B cell (primary cell): ENCODE measurements at places on chromosomes 6 and 20. TPM values are rescaled to one million over a fixed set of nuclear protein-coding genes. Genes with fewer than 3 reads are reported as not detected.

Gene SNHG17
- 49.6 and 64.3 TPM in 2 replicates for total RNA-seq

Gene KCNK16
- not detected in 2 replicates for total RNA-seq

Gene SLC35F1
- total RNA-seq = not detected in 2 replicates

Gene HLA-DPB1
- total RNA-seq = 1,068 and 1,104 TPM in 2 replicates

Gene NOTCH4
- total RNA-seq = 10.2 and 10.3 TPM in 2 replicates

DNA sequence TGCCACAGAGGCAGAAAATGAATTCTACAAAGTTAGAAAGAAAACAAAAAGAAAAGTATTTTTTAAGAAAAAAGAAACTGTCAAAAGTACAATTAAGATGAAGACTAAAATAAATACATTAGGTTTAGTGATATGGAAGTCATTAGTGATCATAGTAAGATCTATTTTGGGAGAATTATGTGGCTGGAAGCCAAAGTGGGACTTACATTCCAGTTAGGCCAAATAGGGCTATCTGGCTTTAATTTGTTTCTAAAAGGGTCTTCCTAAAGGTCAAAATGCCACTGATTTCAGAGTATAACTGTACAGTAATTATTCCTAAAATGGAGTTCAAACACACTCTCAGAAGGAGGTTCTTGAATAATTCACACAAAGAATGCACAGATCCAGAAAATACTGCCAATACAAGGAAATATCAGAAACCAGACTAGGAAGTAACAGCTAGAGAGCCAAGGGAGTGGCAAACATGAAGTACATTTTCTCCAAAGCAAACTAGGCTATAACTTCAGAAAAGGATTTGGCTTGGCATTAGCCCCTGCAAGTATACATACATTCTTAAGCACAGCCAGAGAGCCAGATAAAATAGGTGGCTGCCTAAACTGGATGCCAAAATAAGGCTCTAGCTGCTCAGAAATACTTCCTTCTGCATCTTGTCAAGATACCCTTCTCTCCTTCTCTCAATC, 45.3 kb downstream of the PDSS2 start:
- DNase-seq = no peak

DNA sequence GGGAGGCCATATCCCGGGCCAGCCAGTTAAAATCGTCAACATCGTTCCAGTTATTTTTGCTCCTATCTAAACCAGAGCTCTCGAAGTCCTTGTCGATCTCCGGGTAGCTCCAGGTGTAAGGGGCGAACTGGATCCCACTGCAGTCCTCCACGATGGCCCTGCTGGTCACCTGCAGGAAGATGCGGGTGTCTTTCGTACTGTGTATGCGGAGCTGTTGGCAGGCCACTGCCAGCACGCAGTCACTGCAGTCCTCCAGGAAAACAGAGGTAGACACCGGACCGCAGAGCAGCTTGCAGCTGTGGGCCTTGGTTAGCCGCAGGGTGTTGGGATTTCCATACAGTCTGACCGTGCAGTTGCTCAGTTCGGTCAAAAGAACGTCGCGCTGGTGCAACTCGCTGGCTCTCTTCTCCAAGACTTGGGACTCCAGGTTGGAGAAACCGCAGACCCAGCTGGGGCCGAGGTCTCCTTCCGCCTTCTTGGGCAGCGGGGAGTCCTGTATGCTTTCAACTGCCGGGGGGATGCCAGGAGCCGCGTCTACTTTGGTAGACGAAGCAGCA, 742 bp downstream of the TBCC start:
- no peak for DNase-seq

DNA sequence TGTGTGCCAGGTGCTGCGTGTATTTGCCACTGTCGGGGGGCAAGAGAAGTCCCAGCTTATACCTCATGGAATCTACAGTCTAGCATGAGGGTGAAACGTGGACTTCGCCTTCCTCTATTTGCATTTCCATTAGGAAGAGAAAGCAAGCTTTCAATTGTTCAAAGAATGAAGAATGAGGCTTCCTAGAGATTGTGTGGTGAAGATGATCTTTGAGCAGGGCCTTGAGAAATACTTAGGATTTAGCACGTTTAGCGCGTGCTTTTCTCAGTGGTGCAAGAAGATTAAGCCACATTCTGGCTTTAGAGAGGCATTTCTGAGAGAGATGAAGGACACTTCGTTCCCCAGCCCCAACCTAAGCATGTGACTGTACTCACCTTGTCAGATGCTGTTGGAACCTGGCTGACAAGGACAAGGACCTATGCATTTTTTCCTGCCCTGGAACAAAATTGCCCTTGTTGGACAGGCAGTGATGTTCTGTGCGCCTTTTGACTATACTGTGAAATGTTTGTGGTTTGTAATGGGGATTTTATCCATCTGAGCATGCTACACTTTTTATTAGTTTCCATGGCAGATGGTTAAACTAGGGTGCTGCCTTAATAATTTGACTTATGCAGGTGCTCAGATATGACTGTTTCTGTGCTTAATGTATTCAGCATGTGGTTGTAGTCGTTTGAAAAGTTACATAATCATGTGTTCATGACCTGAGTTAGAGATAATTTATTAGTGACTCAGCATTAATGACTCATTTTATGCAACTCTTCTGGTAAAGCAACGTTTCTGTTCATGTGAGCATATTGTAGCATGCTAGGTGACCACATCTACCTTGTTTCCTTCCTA, 10.7 kb downstream of the TULP4 start:
- DNase-seq = no peak

DNA sequence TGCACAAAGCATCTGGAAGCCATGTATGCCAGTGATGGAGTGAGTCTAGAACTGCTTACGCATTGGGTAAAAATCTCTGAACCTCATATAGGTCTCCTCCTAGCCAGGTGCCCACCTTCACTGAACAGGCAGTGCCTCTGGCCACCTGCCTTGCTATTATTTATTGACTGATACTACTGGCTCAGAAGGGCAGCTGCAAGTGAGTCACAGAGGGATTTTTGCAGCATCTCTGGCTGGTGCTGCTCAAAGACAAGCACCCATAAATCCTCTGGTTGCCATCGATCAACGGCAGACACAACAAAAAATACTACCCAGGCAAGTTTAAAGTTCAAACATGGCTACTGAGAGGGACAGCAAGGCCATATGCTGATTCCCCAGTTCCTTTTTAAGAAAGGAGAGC, 279.4 kb downstream of the UBE3D start:
- DNase-seq = no peak

- no peak for DNase-seq
These were observed 392.3 kb downstream of the PLCB1 start for GRCh38 chr20:8524101-8525016.

DNA sequence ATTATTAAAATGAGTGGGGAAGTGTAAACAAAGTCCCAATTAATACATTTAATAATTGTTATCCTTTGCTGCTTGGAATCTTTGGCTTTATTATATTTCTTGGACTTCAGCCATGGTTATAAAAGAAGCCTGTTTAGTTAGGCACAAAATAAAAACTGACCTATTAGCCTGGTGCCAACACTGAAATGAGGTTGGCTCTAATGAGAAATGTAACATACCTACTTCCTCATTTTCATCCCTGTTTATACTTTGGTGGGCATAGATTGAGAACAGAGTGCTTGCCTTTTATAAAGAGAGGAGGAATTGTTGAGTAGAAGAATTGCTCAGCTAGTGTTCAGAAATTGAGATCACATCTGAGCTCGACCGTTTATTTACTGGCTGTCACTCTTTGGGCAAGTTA, 471.3 kb downstream of the UTRN start:
- DNase-seq = no peak

- DNase-seq = no peak
These were observed 79.3 kb downstream of the AHI1 start for GRCh38 chr6:135418040-135418760.

DNA sequence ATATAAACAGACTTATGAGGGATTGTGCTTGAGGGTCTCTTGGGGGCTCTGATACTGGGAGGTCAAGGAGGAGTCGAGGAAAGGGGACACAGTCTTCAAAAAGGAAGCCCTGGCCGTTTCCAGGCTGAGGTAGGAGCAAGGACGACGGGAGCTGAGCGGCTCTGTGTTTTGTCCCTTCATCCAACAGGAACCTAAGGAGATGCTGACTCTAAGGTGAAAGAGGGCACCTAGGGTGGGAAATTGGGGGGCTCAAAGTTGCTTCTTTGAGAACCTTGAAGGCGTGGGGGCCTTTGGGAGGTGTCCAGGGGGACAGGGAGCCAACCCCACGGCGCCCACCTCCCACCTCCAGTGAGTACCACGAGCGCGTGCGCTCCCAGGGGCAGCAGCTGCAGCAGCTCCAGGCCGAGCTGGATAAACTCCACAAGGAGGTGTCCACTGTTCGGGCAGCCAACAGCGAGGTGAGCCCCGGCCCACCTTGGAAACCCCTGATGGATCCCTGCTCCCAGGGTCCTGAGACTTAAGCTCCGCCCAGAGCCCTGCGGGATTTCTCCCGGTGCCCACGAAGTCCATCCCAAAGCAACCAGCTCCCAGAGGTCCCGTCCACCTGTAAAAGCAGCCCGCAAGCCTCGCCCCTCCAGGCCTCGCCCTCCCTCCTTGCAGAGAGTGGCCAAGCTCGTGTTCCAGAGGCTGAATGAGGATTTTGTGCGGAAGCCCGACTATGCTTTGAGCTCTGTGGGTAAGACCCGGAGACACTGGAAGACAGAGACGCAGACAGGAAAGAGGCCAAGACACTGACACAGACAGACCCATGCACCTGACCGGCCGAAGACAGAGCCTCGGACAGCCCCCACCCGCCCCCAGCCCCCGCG, 2.9 kb downstream of the SPAG4 start:
- peak; percentile 50 for DNase-seq

GRCh38 chr20:17507032-17507431, 24.1 kb downstream of the BFSP1 start:
- no peak for DNase-seq

DNA sequence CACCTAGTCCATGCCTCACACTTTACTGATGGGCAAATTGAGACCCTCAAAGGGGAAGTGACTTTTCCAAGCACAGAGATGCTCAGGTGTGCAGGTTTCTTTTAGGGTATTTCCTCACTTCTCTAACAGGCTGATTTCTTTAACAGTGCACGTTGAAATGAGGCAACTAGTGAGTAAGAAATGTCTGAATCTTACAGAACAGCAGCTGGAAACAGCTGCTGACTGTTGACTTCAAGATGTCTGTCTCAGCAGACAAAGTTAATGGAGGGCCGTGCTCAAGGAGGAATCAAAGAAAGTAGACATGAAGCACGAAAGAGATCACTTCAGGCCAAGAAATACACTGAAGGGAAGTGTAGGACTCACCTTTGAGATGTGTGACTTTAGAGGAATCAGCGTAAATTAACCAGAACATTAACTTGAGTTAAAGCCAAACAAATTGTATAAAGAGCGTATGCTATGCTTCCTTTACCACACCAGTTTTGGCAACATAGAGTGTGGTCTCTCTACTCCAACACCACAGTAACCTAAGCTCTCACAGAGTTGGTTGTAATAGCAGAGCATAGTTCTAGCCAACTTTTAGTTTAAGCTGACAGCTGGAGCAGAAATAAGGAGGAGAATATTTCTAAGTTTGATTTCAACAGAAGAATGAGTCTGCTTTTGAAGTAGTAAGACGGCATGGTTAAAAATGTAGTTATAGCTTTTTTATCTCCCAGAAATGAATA, 60.9 kb downstream of the SAMD3 start:
- no peak for DNase-seq

GRCh38 chr6:38552121-38552520, 87.6 kb downstream of the BTBD9 start:
- peak; percentile 74 for DNase-seq

DNA sequence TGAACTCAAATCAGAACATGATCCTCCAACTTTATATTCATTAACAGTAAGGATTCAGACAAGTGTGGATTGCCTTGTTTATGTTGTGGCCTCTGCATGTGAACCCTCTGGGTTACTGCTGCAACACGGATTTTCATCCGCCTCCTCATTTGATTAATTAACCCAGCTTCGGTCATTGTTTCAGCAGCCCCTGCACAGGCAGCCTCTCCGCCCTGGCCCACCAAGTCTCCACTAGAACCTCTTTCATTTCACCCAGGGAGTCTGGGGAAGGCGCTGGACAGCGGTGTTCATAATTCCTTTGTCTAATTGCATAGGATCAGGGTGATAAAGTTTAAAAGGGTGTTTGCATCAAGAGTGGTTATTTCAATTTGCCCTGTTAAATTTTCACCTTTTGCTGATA, 15.7 kb downstream of the NKX2-2 start:
- no peak for DNase-seq

DNA sequence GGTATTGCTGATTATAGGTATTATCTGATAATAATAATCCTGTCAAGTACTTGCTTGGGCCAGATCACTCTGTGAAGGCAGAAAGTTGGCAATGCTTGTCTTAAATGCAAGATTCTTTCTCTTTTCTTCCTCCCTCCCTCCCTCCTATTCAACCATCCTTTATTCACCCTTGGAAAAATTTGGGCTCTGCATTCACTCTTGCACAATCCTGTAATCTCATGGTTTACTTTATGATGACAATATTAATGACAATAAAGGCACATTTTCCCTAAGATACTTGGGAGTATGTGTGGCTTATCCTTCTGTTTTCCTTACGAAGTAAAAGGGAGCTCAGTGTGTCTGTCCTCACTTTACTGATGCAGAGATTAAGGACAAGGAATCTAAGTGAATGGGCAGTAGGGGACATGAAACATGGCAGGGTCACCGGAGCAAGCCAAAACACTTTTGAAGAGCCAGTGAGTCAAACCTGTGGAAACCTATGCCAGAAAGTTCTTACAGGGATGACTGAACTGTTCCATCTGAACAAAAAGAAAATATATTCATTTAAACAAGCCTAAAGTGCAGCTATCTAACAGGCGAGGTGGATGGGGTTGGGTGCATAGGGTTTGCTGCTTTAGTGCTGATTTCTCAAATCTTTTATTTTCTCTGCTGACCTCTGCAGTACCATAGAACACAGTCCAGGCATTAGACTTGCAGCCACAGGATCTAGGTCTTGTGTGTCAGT, 14.6 kb upstream of the RIPOR2 start:
- DNase-seq = no peak

DNA sequence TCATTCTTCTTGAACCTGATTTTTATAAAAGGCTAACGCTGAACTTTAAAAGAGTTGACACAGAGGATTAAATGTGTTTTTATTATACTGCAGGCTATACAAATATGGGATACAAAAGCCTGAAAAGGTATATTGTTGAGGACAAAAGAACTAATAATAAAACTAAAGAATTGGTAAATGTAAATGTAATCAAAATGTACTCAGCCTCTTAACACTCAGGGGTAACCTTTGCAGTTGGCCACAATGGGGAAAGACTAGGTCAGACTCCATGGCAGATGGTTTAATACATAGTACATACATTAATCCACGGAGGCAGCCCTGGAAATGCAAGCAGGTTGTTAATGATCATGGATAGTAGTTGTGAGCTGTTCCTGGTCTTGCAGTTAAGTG, 57.5 kb downstream of the SOBP start:
- DNase-seq = no peak

DNA sequence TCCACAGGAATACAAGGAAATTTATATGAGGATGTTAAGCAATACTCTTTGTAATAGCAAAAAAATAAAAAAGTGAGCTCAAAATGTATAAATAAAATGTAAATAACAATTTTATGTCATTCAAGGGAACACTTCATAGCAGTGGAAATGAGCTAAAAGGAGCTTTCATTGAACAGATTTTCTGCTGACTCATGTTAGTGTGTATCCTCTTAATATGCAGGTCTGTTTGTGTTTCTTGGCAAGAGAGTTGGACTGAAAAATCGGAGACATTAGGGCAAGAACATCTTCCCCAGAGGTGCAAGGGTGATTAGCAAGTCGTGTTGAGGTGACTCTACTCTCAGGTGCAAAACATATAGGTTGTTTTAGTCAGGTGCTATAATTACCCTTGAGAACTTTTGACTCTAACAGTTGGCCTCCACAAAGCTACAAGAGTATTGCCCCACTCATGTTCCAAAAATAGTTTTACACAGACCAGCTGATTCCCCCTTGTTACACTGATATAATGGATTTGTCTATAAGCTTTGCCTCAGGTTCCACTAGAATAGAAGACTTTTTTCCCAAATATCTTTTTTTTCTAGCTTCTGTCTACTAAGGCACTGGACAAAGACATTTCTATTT, 702.9 kb downstream of the TENT5A start:
- no peak for DNase-seq
